ENCODE measurements at places on chromosomes 13 and 19.

- no peaks in the 10 kb centered on the region for H3K4me1 ChIP-seq
- DNase-seq, result no peak
- H3K4me3 ChIP-seq, result no peak overlapping the region
- H3K27me3 ChIP-seq, result no peaks in the 10 kb centered on the region
- H3K36me3 ChIP-seq, result no peaks in the 10 kb centered on the region
These were observed 124.0 kb downstream of the ITGBL1 start for GRCh38 chr13:101576455-101576854.

DNA sequence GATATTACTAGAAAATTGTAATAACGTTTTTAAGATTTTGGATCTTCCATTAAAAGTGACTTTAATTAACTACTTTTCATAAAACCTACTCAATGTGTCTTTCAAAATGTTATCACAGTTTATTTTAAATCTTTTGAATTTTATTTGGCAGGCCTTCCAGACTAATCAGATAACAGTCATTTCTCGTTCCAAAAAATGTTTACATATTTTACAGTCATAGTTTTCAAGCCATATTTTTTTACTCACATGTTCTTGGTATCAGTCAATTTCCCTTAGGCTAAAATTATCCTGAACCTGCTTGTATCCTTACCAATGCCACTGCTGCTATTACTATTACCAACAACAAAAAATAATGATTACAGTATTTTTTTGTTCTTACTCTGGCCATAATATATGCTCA lies 1783.5 kb downstream of the SLITRK5 start:
- no peak overlapping the region for H3K4me3 ChIP-seq
- H3K27me3 ChIP-seq, result no peaks in the 10 kb centered on the region
- DNase-seq, result no peak
- H3K36me3 ChIP-seq, result no peaks in the 10 kb centered on the region

- DNase-seq, result no peak
- no peaks in the 10 kb centered on the region for H3K27me3 ChIP-seq
- H3K4me3 ChIP-seq, result no peak overlapping the region
- H3K36me3 ChIP-seq, result no peaks in the 10 kb centered on the region
These were observed 27.0 kb upstream of the CEACAM1 start for GRCh38 chr19:42555317-42555716.

GRCh38 chr13:31930901-31931522 lies 100.6 kb upstream of the FRY start:
- no peaks in the 10 kb centered on the region for H3K36me3 ChIP-seq
- no peaks in the 10 kb centered on the region for H3K27me3 ChIP-seq
- H3K27ac ChIP-seq, result no peak overlapping the region
- H3K4me1 ChIP-seq, result peaks cover 36% of the 10 kb centered on the region
- DNase-seq, result no peak
- H3K4me3 ChIP-seq, result no peak overlapping the region

- peaks cover 15% of the 10 kb centered on the region for H3K36me3 ChIP-seq
- no peak overlapping the region for H3K27ac ChIP-seq
- no peak overlapping the region for H3K4me3 ChIP-seq
- peaks cover 77% of the 10 kb centered on the region for H3K4me1 ChIP-seq
- DNase-seq, result no peak
These were observed 34.3 kb downstream of the RASA3 start for GRCh38 chr13:114097893-114098688.

GRCh38 chr13:95541911-95542474 lies 10.5 kb upstream of the CLDN10 start:
- no peaks in the 10 kb centered on the region for H3K27me3 ChIP-seq
- no peak for DNase-seq
- no peak overlapping the region for H3K4me3 ChIP-seq
- H3K27ac ChIP-seq, result no peak overlapping the region
- H3K4me1 ChIP-seq, result no peaks in the 10 kb centered on the region
- no peaks in the 10 kb centered on the region for H3K36me3 ChIP-seq

- H3K27ac ChIP-seq, result no peak overlapping the region
- H3K4me3 ChIP-seq, result no peak overlapping the region
- no peaks in the 10 kb centered on the region for H3K36me3 ChIP-seq
- H3K27me3 ChIP-seq, result peaks cover 18% of the 10 kb centered on the region
These were observed 35.6 kb downstream of the GJA3 start for GRCh38 chr13:20125129-20125782.

DNA sequence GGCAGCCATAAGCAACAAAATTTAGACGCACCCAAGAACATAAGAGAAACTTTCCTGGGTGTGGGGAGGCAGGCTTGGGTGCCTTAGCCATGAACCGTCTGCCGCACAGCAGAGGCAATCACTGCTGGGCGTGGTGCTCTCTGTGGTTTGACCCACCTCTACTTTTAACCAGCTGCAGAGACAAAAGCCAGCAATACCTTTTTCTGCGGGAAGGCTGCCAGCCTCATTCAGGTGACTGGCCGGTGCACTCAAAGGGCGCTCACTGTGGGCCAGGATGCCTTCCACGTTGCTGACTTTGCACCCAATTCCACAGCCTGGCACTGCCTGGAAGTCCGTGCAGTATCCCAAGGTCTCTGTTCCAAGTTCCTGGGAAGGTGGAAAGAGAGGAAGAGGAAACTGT lies 69.1 kb downstream of the ATP7B start:
- no peaks in the 10 kb centered on the region for H3K36me3 ChIP-seq
- no peak overlapping the region for H3K27ac ChIP-seq
- DNase-seq, result no peak
- peaks cover 4% of the 10 kb centered on the region for H3K4me1 ChIP-seq
- no peaks in the 10 kb centered on the region for H3K27me3 ChIP-seq
- no peak overlapping the region for H3K4me3 ChIP-seq

DNA sequence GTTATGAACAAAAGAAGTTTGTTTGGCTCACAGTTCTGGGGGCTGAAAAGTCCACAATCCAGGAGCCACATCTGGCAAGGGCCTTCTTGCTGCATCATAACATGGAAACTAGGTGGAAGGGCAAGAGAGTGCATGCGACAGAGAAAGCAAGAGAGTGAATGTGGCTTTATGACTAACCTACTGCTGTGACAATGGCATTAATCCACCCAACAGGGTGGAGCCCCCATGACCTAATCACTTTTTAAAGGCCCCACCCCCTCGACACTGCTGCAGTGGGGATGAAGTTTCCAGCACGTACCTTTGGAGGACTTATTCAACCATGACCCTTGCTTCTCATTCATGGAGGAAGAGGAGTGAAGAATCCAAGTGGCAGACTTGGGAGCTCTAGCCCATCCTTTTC lies 30.0 kb upstream of the RFXAP start:
- no peak for DNase-seq
- no peaks in the 10 kb centered on the region for H3K4me1 ChIP-seq
- H3K36me3 ChIP-seq, result no peaks in the 10 kb centered on the region
- no peak overlapping the region for H3K4me3 ChIP-seq
- H3K27ac ChIP-seq, result no peak overlapping the region
- no peaks in the 10 kb centered on the region for H3K27me3 ChIP-seq

GRCh38 chr19:34589730-34590129 lies 87.2 kb downstream of the SCGB2B2 start:
- H3K4me3 ChIP-seq, result no peak overlapping the region
- H3K27me3 ChIP-seq, result no peaks in the 10 kb centered on the region

GRCh38 chr19:22422211-22422610 lies at the start of gene ZNF98:
TSS of gene ZNF98 (minus strand) at chr19:22422346. CDS start at chr19:22422224, 122 bp downstream.
- no peak within 1 kb of the TSS for H3K27ac ChIP-seq
- H3K4me3 ChIP-seq, result no peak within 1 kb of the TSS
- no peaks in the 10 kb centered on the region for H3K4me1 ChIP-seq
- no peak for DNase-seq
- H3K36me3 ChIP-seq, result no peaks in the 10 kb centered on the region

DNA sequence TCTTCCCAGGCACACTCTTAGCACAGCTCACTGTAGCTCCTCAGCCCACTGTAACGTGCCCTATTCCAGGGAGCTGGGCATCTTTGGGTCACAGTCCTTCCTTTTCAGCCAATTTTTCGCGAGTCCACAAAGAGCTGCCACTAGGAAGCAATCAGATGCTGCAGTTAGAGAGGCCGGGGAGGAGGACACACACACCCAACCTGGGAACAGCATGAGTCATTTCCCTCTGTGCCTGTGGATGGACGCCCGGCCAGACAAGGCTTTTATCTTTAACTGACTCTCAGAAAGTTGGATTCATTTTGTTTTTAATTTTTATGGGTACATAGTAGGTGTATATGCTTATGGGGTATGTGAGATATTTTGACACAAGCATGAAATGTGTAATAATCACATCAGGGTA lies 918.6 kb downstream of the UQCRFS1 start:
- no peaks in the 10 kb centered on the region for H3K36me3 ChIP-seq
- no peak overlapping the region for H3K4me3 ChIP-seq
- no peak for DNase-seq
- no peaks in the 10 kb centered on the region for H3K27me3 ChIP-seq
- H3K27ac ChIP-seq, result no peak overlapping the region

- no peaks in the 10 kb centered on the region for H3K4me1 ChIP-seq
- no peak for DNase-seq
- no peaks in the 10 kb centered on the region for H3K36me3 ChIP-seq
- no peaks in the 10 kb centered on the region for H3K27me3 ChIP-seq
- no peak overlapping the region for H3K4me3 ChIP-seq
- no peak overlapping the region for H3K27ac ChIP-seq
These were observed 1140.4 kb downstream of the EFNB2 start for GRCh38 chr13:105395041-105395440.

DNA sequence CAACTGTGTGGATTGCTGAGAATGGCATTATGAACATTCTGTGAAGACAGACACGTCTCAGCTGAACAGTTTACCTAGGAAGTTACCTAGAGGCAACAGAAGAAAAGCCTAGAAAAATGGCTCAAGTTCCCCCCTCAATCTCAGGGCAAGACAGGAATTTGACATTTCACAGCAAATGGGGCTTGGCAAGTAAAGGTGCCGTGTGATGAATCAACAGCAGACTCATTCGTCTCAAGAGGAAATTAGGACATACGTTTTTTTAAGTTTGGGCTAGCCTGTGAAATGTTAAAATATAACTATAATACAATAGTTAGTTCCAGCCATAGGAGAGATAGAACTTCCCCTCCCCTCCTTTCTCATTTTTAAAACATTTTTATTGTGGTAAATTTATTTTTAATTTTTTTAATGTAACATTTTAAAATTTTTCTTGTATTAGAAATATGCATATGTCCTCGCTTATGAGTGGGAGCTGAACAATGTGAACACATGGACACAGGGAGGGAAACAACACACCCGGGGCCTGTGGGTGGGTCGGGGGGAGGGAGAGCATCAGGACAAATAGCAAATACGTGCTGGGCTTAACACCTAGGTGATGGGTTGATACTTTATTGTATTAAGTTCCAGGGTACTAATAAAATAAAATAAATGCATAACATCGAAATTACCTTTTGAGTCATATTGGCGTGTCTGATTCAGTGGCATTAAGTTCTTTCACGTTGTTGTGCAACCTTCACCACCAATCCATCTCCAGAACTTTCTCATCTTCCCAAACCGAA lies 116.0 kb downstream of the COL4A2 start:
- no peaks in the 10 kb centered on the region for H3K4me1 ChIP-seq
- peaks cover 15% of the 10 kb centered on the region for H3K27me3 ChIP-seq
- no peak for DNase-seq
- no peaks in the 10 kb centered on the region for H3K36me3 ChIP-seq
- H3K27ac ChIP-seq, result no peak overlapping the region

GRCh38 chr19:30882411-30883005 lies 466.7 kb downstream of the TSHZ3 start:
- H3K36me3 ChIP-seq, result no peaks in the 10 kb centered on the region
- no peaks in the 10 kb centered on the region for H3K27me3 ChIP-seq
- H3K4me3 ChIP-seq, result no peak overlapping the region
- H3K4me1 ChIP-seq, result peaks cover 6% of the 10 kb centered on the region
- DNase-seq, result no peak

- H3K4me3 ChIP-seq, result no peak overlapping the region
- peaks cover 9% of the 10 kb centered on the region for H3K36me3 ChIP-seq
- no peak overlapping the region for H3K27ac ChIP-seq
- no peaks in the 10 kb centered on the region for H3K27me3 ChIP-seq
These were observed 36.0 kb downstream of the BICRA start for GRCh38 chr19:47644743-47645482.

- H3K36me3 ChIP-seq, result no peaks in the 10 kb centered on the region
- no peak for DNase-seq
- no peaks in the 10 kb centered on the region for H3K27me3 ChIP-seq
These were observed 120.2 kb downstream of the RXFP2 start for GRCh38 chr13:31859571-31859970.

DNA sequence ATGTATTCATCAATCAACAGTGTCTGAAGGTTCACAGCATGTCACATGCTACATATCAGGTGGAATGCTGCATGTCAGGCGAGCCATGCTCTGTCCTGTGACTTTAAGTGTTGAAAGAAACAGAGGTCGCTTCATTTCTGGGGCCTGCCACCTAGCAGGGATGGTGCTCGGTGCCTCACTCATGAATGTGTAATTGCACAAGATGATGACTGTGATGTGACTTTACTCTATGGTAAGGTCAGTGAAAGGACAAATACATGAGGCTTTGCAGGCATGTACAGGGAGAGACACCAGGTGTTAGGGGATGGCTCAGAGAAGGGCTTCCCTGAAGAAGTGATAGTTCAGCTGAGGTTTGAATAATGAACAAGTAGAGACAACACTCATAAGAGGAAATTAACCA lies 66.7 kb downstream of the FRY start:
- H3K4me1 ChIP-seq, result no peaks in the 10 kb centered on the region
- H3K36me3 ChIP-seq, result no peaks in the 10 kb centered on the region
- no peak for DNase-seq
- H3K4me3 ChIP-seq, result no peak overlapping the region
- H3K27me3 ChIP-seq, result no peaks in the 10 kb centered on the region

DNA sequence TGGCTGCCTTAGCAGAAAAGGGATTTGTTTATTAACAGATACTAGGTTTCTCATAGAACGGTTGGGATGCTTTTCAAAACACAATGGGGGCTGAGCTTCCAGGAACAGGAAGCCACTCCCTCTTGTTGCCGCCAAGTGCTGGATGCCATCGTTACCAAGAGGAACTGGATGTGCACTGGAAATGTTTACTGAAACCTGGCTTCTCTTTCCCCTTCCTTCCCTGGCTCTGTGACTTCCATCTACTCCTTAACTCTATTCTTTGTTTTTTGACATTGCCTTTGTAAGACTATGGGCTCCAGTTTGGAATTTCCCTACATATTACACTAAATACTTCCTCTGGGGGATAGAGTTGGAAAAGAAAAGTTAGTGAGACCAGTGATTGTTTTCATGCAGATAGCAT lies 11.7 kb upstream of the KL start:
- DNase-seq, result no peak
- no peaks in the 10 kb centered on the region for H3K4me1 ChIP-seq
- H3K27me3 ChIP-seq, result peaks cover 2% of the 10 kb centered on the region

DNA sequence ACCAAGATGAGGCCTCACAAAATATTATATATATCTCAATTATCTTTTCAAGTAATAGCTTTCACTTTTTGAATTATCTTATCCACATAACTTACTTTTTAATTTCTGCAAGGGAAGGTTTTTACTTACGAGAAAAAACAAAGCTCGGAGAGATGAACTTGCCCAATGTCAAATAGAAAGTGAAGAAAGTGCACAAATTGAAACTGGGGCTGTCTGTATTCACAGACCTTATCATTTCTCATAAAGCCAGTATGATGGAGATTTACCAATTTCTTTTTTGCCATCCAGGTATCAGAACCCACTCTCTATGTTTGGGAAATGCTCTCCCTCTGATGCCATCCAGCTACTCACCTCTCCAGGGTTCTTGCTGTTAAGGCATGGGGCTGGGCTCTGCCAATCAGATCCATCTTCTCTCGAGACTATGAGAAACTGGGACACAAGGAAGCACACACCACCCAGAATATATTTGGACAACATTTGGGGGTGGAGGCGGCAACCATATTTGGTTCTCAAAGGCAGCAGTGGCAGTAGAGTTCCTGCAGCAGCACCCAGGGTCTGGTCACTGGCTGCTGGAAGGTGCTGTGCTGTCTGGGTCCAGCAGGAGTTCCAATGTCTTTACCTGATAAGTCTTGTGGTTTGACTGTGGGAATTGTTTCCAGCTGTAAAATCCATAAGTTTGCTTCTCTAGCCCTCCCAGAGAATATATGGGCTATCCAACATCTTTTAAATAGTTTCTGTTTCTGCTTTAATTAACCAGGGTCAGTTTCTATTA lies 45.8 kb upstream of the SCEL start:
- no peak for DNase-seq
- no peaks in the 10 kb centered on the region for H3K36me3 ChIP-seq
- H3K4me3 ChIP-seq, result no peak overlapping the region
- H3K4me1 ChIP-seq, result no peaks in the 10 kb centered on the region
